ENCODE measurements at places on chromosomes 12 and 14.

DNA sequence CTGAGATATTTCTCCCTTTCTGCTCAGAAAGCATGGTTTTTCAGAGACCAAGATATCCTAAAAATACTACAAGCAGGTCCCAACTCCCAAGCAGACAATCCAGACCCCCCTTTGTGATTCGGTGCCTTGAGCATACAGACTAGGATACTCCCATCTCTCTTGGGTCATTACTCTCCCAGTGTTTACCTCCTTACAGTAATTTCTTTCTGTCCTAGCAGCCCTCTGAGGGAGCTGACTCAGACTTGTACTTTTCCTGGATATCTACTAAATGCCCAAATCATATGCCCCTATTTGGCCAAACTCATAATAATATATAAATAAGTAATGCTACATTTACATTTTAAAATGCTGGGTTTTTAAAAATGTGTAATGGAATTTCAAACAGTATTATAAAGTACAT is 355.6 kb downstream of the LRIG3 start:
- DNase-seq = no peak

- DNase-seq = no peak
Observed at GRCh38 chr12:62899568-62900390, 35.2 kb downstream of the PPM1H start.

GRCh38 chr12:117342682-117343081 is 18.7 kb downstream of the NOS1 start:
- DNase-seq = no peak

GRCh38 chr12:76256321-76256720 is 91.9 kb downstream of the BBS10 start:
- no peak for DNase-seq

DNA sequence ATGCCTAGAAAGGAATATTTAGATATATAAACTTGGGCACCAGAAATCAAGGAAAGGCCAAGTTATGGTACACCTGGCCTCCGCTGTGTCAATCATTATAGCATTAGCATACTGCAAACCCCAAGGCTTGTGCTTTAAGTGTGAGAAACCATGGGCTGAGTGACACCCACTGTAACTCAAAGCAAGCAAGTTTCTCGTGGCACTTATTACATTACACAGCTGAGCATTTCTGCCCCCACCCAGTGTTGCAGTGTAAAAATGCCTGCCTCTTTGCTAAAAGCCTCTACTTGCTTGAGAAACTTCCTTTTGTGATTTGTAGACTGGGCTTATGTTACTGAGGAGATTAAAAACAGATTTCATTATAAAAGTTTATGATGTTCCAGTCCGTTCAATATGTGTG is 122.0 kb downstream of the TGFB3 start:
- DNase-seq = no peak

DNA sequence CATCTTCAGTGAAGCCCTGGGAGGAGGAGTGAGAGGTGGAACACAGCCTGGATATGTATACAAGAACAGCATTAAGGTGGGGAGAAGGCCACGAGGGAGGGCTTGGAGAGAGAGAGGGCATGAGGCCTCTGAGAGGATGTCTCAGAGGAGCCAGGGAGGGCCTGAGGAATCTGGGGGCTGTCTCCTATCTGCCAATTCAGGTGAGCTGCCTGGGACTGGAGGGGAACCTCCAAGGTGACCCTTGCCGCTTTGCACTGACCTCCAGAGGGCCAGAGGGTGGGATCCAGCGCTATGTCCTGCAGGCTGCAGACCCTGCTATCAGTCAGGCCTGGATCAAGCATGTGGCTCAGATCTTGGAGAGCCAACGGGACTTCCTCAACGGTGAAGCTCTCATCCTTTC is 4.4 kb downstream of the ARHGEF25 start:
- no peak for DNase-seq

GRCh38 chr12:87518481-87518880 is 510.7 kb downstream of the C12orf50 start:
- DNase-seq = no peak

DNA sequence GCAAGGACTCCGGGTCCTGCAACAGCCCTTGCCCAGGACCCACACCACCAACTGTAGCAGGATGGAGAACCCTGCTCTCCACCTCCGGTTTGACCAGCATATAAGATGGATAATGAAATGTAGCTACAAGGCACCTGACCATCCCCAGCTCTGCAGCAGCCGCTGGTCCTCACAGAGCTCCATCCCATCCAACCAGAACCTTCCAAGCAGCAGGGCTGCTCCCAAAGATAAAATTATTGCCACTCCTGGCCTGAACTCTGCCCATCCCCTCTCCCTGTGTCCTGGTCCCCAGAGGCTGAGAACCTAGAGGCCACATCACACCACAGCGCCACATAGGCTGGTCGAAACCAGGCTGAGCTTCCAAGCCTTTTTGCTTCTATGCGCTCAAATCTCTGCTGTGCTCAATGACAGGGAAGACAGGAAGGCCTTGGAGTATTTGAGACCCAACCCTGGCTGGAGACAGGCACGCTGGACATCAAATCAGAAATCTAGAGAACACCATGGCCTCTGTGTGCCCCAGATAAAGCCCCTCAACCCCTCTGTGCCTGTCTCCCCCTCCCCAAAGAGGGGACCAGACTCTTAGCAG is 4.2 kb downstream of the CDK2AP1 start:
- no peak for DNase-seq

DNA sequence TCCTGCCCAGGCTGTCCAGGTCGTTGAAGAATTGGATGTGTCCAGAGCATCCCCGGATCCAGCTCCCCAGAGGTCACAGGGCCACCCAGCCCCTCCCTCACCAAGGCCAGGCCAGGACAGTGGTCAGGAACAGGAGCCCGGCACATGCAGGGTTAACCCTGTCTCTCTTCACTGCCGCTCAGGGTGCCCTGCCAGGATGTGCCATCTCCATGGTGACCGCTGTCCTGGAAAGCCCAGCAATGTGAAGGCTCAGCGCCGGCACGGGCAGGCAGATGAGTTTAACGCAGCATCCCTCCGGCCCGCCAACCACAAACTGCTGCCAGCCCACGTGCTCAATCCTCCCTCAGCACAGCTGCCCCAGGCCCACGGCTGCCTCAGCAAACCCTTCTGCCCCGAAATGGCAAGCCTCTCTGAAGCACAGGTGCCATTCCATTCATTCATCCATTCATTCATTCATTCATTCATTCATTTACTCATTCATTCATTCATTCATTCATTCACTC is 4.4 kb downstream of the TMEM179 start:
- no peak for DNase-seq

Data from stimulated activated CD4-positive, alpha-beta T cell treated with anti-CD3 and anti-CD28 coated beads, Interleukin-12 subunit alpha, Interleukin-12 subunit beta, amount 100 ng/mL, for 24 hours (primary cell).